Fibroblast of skin of right quadriceps (primary cell): ENCODE measurements at places on chromosomes 13 and 19.

DNA sequence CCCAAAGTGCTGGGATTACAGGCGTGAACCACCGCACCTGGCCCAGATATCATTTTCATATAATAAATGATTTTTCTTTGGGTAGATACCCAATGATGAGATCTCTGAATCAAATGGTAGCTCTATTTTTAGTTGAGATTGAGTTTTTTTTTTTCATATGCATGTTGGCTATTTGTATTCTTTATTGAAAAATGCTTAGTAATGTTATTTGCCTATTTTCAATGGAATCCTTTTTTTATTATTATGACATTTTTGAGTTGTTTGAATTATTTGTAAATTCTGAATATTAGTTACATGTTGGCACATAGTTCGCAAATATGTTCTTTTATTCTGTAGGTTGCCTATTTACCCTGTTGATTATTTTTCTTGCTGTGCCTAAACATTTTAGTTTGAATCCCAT, 55.8 kb downstream of the ZNF254 start:
- no peak for DNase-seq

DNA sequence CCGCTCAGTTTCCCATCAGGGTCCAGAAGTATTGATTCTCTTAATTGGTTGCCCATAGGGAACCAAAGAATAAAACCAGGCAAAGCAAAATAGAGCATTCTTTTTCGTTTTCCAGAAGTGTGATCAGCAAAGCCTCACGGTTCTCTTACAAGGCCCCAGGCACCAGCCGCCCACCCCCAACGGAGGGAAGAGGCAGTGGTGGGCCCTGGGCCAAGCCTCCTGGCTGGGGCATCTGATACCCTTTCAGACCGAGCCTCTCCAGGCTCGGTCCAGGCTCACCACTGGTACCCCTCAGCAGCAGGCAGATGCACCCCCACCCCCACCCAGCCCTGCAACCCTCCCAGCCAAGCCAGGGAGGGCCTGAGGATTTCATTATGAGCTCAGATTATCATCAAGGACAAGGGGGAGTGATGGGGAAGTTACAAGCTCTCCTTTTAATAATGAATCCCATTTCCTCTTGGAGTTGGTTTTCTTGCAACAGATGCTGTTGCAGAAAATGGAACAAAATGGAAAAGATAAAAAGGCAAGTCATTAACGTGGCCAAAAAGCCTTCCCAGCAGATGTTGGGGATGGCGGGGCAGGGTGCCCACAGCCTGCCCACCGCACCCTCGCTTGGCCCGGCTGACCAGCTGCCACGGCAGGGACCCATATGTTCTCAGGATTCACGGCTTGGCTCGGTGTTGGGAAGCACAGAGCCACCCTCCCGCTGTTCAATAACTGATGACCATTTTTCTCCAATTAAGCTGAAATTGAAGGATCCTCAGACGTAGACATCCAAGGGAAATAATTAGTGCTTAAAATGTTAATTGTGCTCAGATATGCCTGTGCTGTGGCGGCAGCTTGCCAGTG, 45.9 kb upstream of the KCTD15 start:
- DNase-seq, result no peak

DNA sequence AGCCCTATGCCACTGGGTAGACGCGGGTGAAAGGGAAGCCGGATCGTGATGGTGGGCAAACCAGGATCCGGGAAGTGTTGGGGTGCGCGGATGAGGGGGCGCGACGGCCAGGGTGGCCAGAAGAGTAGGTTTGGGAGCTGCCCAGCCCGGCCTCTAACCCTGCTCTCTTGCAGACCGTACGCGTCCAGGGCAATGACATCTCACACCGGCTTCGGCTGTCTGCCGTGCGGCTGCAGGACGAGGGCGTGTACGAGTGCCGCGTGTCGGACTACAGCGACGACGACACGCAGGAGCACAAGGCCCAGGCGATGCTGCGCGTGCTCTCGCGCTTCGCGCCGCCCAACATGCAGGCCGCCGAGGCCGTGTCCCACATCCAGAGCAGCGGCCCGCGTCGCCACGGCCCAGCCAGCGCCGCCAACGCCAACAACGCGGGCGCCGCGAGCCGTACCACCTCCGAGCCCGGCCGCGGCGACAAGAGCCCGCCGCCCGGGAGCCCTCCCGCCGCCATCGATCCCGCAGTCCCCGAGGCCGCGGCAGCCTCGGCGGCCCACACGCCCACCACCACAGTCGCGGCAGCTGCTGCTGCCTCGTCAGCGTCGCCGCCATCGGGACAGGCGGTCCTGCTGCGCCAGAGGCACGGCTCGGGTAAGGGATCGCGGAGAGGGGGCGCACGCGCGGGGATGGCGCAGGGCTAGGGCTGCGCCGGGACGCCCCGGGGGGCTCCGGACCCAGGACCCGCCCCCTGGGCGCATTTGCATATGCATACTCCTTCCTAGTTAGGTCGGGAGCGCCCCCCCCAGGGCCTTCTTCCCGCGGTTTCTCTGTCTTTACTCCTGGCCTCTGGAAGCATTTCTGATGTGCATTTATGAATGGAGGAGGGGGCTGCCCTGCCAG, 4.1 kb downstream of the VSTM2B start:
- DNase-seq, result no peak

DNA sequence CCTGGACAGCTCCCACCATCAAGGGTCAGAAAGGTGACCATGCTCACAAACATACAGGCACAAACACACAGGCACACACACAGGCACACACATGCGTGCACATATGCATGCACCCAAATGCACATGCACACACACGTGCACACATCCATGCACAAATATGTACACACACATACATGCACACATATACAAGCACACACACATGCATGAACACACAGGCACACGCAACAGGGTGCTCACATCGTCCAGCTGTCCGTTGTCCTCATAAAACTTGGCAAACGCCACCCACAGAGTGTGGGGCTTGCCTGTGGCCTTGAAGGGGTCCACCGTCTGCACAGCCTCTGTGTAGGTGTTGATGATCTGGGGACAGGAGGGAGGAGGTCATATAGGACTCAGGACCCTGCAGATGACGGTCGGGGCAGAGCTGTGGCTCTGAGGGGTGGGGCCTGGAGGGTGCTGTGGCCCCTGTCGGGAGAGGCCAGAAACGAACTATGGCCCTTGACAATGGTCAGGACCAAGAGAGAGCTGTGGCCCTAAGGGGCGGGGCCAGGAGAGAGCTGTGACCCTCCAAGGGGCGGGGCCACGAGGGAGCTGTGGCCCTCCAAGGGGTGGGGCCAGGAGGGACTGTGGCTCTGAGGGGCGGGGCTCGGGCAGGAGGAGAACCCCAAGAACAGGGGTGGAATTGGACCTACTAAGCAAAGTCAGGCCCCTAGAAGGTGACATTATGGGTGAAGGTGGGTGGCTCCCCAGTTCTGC, 6.2 kb downstream of the XAB2 start:
- DNase-seq, result no peak

DNA sequence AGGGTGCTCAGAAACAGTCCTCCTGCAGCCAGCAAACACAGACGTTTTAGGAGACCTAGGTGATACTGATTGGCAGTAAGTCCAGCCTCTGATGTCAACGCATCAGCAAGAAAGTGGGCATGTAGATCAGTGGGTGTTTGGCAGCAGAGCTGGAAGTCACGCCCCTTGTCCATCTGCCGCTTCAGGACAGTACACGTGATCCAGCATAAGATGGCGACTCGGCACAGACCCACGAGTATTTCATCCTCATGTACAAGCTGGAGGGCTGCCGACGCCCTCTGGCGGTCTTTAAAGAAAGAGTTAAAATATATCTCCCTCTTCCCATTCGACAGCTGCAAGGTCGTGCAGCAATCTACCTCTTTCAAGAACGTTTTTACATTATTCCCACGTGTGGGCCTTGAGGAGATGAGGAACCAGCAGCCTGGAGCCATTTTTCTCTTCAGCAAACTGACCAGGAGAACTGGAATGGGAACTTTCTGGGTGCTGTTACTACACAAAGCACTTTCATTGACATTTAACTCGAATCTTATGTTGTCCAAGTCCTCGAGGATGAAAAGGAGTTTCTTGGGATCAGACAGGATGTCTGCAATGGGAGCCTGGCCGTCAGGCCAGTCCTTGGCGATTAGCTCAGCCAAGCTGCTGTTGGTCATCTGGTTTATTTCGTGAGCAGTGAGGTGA, 22.3 kb downstream of the NLRP11 start:
- DNase-seq, result peak; percentile 3

DNA sequence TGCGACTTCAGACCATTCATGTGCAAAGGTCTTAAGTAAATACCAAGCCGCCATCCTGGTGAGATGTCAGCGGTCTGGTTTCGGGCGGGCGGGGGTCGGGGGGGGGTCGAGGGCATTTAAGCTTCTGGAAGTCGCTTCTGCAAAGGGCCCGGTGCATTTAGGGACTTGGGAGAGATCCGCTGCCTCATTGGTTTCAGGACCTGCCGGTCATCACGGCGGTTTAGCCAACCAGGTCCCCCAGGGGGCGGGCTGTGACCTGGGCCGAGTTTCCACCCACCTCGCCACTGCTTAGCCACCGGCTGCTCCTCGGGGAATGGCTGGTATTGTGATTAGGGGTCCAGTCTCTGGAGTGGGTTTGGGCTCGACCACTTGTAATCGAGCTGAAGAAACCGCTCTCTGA, 7.8 kb downstream of the ANKLE1 start:
- peak; percentile 82 for DNase-seq

GRCh38 chr13:46961719-46962118, 64.9 kb upstream of the HTR2A start:
- peak; percentile 81 for DNase-seq

- DNase-seq, result no peak
Measured at GRCh38 chr13:100341327-100341726, 247.3 kb downstream of the GGACT start.

DNA sequence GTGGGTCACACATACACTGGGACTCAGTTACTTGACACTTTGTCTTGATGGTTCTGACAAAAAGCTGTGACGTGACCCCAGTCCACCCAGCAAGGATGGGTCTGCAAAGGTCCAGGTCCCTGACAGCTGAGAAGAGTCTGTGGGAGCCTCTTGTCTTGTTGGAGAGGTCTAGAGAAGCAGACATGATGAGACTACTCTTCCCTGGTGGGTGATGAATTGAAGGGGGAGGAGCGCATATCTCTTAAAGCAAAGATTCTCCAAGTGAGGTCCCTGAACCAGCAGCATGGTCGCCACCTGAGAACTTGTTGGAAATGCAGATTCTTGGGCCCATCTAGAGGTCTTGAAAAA, 78.5 kb upstream of the MEDAG start:
- no peak for DNase-seq
